ENCODE measurements at places on chromosomes 11 and 22.

GRCh38 chr11:82043316-82043715 is 690.3 kb downstream of the FAM181B start:
- DNase-seq = no peak

GRCh38 chr11:60838132-60838531 is 3.8 kb upstream of the CCDC86 start:
- DNase-seq = no peak

- DNase-seq = no peak
Measured at GRCh38 chr22:47551431-47551775, 789.0 kb downstream of the TBC1D22A start.

GRCh38 chr11:46649180-46649738 is 31.9 kb downstream of the ATG13 start:
- no peak for DNase-seq

- no peak for DNase-seq
Measured at GRCh38 chr22:26273011-26273675, 103.9 kb downstream of the SEZ6L start.

DNA sequence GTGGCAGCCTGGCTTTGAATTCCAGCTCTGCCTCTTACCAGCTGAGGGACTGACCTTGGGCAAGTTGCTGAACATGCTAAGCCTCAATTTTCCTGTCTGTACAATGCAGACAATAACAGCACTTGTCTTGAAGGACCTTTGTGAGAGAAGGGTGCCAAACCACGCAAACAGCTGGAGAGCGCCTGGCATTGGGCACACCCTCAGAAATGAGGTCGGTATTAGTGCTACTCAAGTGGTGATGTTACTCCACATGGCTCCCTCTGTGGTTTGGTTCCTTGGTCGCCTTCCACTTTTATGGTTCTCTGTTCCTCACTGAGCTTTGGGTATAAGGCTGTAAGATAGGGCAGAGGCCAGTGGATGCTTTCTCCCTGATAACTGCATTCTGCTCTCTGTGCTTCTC is 8.2 kb downstream of the UBASH3B start:
- DNase-seq = no peak

GRCh38 chr22:40348025-40348658 is 1.8 kb downstream of the ADSL start:
- DNase-seq = peak; percentile 67
